Kasumi-1 (cell line): ENCODE measurements at places on chromosomes 5 and 9.

- no peak for DNase-seq
Measured at GRCh38 chr9:36174731-36175130, 5.5 kb downstream of the CCIN start.

DNA sequence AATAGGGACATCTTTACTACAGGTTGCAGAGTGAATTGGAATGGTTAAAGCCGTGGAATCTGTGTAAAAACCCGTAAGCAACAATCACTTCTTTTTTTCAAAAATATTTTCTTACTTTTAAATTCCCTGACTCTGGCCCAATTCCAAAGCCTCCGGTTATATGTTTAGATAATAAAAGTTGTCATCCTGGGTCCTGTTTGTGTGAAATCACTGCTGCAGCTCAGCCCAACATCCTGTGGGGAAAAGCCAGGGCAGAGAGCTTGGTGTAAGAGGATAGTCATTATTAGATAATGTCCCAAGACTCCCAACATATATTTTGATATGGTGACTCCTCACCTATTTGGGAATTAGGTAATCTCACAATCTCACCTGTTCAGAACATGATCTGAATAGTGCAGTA is 586.0 kb upstream of the BRINP1 start:
- DNase-seq, result no peak

GRCh38 chr5:172944741-172945140 is 14.5 kb upstream of the RPL26L1 start:
- DNase-seq, result no peak

- DNase-seq, result no peak
Measured at GRCh38 chr9:76733096-76733495, 31.1 kb upstream of the PCA3 start.

- DNase-seq, result no peak
Measured at GRCh38 chr9:70609542-70610286, 195.3 kb upstream of the KLF9 start.

DNA sequence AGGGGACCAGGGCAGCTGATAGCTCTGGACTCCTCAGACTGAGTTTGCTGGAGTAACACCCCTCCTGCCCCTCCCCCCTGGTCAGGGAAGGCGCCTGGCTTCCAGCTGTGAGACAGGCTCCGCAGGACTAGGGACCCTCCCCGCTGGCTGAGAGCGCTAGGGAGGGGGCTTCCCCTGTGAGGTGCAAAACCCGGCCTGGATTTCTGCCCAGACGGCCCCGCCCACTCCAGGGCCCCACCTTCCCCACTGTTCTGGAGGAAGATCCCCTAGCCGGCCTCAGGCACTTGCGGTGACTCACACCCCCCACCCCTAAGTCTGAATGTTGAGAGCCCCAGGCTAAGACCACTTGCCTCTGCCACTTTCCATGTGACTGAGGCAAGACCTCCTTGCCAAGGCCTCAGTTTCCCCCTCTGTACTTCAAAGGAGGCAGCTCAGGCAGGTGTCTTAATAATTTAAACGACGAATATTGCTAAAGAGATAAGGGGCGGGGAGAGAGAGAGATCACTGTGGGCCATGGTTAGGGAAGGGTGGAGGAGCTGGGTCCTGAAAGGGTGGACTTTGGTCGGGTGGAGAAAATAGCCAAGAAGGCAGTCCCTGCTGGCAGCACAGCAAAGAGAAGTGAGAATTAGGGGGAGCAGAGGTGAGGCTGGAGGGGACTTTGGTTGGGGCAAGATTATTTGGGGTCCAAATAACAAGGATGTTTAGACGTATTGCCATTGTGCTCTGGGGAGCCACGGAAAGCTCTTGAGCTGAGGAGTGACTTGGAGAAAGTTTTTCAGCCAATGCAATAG is 1.0 kb upstream of the DAB2IP start:
- no peak for DNase-seq

GRCh38 chr9:125538092-125538473 is 168.9 kb downstream of the MAPKAP1 start:
- no peak for DNase-seq

DNA sequence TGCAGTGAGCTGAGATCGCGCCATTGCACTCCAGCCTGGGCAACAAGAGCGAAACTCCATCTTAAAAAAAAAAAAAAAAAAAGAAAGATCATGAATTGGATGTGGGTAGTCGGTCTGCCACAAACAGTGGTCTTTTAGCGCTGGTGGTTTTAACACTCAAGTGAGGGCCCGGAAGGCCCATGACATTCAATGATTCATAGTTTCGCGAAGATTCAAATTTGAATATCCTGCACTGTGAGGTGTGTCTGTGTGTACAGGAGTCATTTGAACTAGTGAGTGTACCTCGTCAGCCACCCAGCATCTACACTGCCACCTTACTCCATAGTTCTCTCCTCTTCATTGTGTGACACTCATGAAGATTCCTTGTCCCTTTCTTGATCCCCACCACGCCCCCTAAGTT is 41.3 kb downstream of the CFAP77 start:
- DNase-seq, result no peak

DNA sequence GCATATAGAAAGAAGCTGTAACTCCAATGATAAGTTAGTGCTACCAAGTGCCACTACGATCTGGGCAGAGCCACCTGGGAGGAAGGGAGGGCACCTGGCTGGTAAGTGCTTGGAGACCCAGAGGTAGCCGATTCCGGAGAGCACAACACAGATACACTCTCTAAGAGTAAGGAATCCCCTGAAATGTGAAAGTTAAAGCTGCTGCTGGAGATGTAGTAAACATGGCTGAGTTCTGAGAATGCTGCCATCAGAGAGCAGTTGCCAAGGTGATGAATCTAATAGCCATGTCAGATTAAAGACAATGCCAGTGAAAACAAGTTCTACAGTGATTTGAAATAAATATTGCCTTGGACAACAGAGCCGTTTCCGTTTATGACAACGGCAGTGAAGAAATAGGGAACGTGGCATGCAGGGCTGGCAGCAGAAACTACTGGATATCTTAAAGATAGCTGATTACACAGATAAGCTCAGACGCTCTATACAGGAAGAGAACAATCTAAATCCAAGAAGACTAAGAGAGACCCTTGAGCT is 561.2 kb upstream of the C9orf72 start:
- DNase-seq, result no peak

DNA sequence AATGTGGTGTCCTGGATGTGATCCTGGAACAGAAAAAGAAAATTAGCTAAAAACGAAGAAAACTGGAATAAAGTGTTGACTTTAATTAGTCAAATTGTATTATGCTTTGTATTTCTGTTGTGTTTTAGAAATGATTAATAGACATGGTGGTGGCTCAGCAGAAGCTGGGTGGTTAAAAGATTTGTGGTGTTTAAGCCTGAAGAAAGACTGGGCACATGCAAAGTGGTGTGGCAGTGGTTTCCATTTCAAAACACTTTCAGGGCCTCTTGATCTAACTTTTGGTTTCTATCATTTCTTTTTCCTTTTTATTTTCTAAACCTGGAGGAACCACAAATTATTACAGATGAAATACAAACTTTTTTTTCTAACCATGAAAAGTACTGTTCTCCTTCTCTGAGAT is 44.1 kb downstream of the ADGRV1 start:
- DNase-seq, result no peak

GRCh38 chr5:52771343-52772039 is 16.2 kb upstream of the ITGA1 start:
- DNase-seq, result no peak

DNA sequence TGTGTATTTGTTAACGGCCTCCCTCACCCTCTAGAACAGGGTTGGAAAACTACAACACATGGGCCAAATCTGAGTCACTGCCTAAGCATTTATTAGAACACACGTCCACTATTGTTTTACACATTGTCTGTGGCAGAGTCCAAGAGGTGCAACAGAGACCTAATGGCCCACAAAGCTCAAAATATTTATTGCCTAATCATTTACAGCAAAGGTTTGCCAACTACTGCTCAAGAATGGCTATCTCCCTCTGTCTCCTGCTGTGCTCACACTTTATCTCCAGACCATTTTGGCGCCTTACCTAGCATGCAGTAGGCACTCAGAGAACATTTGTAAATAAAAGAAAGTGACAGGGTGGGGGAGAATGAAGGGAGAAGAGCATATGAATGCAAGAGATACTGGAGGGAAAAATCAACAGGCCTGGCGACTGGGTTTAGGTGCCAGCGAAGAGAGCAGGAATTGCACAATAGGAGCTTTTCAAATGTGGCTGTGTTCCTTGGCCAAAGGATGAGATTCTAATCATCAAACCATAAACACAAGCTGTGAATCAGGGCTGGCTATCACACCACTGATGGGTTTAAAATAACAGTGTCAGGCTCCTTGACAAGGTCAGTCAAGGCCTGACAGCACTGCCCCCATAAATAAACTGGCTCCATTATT is 80.3 kb downstream of the EPB41L4A start:
- DNase-seq, result no peak
